Type B pancreatic cell (in vitro differentiated cells): ENCODE measurements at places on chromosomes 1 and 21. TPM values are rescaled to one million over a fixed set of nuclear protein-coding genes. Genes with fewer than 3 reads are reported as not detected.

DNA sequence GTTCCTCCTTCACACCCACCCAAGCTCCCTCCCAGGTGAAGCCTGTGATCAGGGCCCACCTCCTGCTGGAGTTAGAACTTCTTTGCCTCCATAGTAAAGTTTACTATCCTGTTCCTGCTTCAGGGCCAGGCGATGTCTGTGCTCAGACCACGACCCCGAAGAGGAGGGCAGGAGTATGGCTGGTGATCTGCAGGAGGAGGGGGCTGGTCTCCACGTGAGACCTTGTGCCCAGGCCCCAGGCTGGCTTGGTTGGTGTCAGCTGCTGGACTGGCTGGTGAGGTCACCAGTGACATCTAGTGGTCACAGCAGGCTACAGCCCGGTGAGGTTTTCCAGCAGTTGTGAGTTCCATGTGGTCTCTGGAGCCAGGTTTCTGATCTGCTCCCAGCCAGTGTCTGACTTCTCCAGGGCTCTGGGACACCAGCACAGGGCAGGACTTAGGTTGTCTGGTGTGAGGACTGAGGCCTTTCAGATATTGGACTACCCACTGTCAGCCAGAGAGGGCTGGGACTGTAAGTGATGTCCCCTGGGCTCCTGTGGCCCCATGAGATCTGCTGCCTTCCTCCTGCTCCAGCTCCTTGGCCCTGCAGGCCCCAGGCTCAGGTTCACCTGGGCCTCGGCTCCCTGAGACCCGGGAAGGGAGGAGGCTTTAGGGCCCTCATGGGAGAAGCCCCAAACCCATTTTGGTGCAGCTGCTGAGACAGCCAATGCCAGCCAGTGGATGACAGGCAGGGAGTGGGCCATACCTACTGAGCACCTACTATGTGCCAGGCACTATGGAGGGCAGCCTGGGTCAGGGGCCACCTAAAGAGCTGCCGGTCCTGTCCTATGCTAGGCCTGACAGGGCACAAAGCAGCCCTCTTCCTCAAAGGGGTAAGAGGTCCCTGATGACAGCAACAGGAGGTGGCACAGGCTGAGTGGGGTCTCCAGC is 6.0 kb upstream of the UBL4B start:
- peak overlapping the region; percentile 44 for H3K4me3 ChIP-seq
- H3K4me1 ChIP-seq, result peaks cover 21% of the 10 kb centered on the region
- no peak overlapping the region for H3K27ac ChIP-seq
- peaks cover 46% of the 10 kb centered on the region for H3K27me3 ChIP-seq
- H3K36me3 ChIP-seq, result no peaks in the 10 kb centered on the region

SLC19A1 gene
- total RNA-seq, result 10.6 and 28.2 TPM in 2 replicates

DNA sequence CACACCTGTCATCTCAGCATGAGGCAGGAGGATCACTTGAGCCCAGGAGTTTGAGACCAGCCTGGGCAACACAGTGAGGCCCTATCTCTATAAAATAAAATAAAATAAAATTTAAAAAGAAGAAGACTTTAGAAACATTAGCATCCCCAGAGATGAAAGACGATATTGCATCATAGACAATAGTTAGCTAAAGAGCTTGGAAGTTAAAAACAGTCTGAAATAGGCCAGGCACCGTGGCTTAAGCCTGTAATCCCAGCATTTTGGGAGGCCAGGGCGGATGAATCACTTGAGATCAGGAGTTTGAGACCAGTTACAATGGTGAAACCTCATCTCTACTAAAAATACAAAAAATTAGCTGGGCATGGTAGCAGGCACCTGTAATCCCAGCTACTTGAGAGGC is 59.3 kb downstream of the RIMS3 start:
- peaks cover 19% of the 10 kb centered on the region for H3K27me3 ChIP-seq
- no peak overlapping the region for H3K4me3 ChIP-seq
- no peaks in the 10 kb centered on the region for H3K4me1 ChIP-seq
- H3K27ac ChIP-seq, result no peak overlapping the region
- no peaks in the 10 kb centered on the region for H3K36me3 ChIP-seq
- no peak for DNase-seq

- peaks cover 3% of the 10 kb centered on the region for H3K36me3 ChIP-seq
- no peaks in the 10 kb centered on the region for H3K4me1 ChIP-seq
- DNase-seq, result no peak
- H3K27me3 ChIP-seq, result no peaks in the 10 kb centered on the region
Observed at GRCh38 chr1:238052496-238053266, 162.0 kb upstream of the ZP4 start.

DNA sequence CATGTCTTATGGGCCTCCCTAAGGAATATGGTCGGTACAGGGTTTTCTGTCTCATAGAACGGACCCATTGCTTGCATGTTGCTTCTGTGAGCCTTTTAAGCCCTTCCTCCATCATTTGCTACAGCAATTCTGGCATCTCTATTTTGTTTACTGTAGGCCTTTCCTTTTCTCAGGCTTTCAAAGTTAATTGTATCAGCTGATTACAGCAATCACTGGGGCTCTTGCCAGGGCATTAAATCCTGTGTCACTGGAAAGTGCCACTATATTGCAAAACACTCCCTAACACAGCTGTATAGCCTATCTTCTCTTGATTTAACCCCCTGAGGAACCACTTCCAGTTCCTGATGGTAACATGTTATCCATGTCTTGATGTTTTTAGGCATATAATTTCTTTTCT is 156.5 kb downstream of the PDE4B start:
- no peaks in the 10 kb centered on the region for H3K36me3 ChIP-seq
- H3K27me3 ChIP-seq, result no peaks in the 10 kb centered on the region
- no peak overlapping the region for H3K4me3 ChIP-seq
- no peaks in the 10 kb centered on the region for H3K4me1 ChIP-seq

SUCO gene
- 76.5 and 88.3 TPM in 2 replicates for total RNA-seq

- no peak for DNase-seq
- no peak overlapping the region for H3K4me3 ChIP-seq
- no peaks in the 10 kb centered on the region for H3K27me3 ChIP-seq
- no peak overlapping the region for H3K27ac ChIP-seq
- H3K36me3 ChIP-seq, result peaks cover 11% of the 10 kb centered on the region
- H3K4me1 ChIP-seq, result peaks cover 15% of the 10 kb centered on the region
Observed at GRCh38 chr1:119069682-119070081, 70.8 kb downstream of the WARS2 start.

C1orf21 gene
- 44.6 and 53.7 TPM in 2 replicates for total RNA-seq

FMO4 gene
- 1.6 and 2.5 TPM in 2 replicates for total RNA-seq

DNA sequence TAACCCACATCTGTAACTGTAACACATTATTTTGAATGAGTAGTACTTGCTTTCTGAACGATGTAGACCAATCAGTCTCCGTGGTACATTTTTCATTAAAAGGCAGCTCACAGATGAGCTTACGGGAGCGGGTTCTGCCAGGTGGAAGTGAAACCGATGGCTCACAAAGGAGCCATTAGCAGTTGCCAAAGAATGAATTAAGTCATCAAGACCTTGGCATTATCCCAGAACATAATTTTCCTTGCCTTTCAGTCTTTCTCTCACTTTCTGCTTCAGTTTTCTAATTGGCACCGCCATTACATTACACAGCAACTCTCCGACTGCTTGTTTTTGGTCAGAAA is 33.5 kb upstream of the UTS2 start:
- peaks cover 25% of the 10 kb centered on the region for H3K27me3 ChIP-seq
- H3K4me1 ChIP-seq, result no peaks in the 10 kb centered on the region
- H3K4me3 ChIP-seq, result no peak overlapping the region
- H3K27ac ChIP-seq, result no peak overlapping the region

GRCh38 chr1:226397011-226397926 is 10.6 kb downstream of the PARP1 start:
- no peak overlapping the region for H3K4me3 ChIP-seq
- peaks cover 19% of the 10 kb centered on the region for H3K4me1 ChIP-seq
- no peaks in the 10 kb centered on the region for H3K27me3 ChIP-seq
